ENCODE measurements at places on chromosomes 6 and 20. TPM values are rescaled to one million over a fixed set of nuclear protein-coding genes. Genes with fewer than 3 reads are reported as not detected.

ELOVL2 gene
- 2.4 TPM for total RNA-seq

- peak; percentile 84 for DNase-seq
Observed at GRCh38 chr6:15621203-15622044, 41.4 kb downstream of the DTNBP1 start.

DNA sequence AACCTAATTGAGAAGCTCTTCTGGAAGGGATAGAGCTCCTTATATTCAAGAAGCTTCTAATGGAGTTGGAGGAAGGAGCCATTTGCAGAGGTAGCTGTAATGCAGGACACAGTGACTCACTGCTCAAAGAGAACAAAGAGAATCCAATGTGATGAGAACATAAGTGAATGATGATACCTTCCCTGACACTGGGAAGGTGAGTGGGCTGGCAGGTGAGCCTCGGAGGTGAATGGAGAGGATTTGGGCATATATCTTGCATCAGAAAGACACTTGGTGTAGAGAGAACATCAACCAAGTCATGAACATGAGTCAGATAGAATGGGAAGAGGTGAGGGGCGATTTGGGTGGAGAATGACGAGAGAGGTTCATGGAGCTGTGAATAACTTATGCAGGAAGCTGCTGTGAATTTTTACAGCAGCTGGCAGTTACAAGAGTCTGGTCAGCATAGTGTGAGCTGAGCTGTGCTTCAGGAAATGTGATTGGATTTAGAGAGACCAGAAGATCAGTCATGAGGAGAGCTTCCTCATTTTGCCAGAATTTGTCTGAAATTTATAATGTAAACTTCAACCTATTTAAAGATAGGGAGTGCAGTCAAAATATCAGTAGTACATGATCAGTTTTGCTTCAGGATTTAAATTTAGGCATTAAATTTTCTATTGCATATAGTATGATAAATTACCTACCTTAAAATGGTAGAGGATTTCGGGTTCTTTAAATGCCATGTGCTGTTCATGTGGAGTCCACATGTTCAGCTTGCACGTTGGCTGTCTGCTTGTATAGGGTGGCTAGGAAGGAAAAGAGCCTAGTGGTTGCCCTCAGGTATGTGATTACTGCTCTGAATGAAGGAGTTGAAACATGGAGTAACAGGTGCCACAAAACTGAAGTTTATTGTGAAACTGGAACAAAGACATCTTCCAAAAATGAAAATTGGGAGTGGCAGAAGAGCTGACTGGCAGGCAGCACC is 59.2 kb upstream of the KIF25 start:
- DNase-seq = no peak

- no peak for DNase-seq
Observed at GRCh38 chr20:62493253-62493885, 17.6 kb upstream of the GATA5 start.

GRCh38 chr6:107539849-107540464 is 50.0 kb downstream of the SOBP start:
- no peak for DNase-seq

PPP1R16B gene
- total RNA-seq = 9.0 TPM

SPO11 gene
- not detected for total RNA-seq

DNA sequence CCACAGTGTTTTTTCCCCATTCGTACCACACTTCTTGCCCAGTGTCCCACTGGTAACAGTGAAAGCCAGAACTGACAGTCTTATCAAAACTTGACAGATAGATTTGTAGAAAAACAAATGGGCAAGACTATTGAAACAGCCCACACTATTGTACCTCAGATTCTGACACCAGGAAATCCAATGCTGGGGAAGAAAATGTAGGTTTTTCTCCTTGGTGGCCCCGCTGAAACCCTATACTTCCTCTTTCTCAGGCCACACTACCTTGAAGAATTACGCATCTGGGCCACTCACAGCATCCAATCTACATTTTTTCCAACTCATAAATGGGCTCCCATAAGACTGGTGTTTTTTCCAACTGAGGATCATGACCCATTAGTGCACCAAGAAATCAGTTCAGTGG is 90.9 kb upstream of the HDDC2 start:
- DNase-seq = no peak

DNA sequence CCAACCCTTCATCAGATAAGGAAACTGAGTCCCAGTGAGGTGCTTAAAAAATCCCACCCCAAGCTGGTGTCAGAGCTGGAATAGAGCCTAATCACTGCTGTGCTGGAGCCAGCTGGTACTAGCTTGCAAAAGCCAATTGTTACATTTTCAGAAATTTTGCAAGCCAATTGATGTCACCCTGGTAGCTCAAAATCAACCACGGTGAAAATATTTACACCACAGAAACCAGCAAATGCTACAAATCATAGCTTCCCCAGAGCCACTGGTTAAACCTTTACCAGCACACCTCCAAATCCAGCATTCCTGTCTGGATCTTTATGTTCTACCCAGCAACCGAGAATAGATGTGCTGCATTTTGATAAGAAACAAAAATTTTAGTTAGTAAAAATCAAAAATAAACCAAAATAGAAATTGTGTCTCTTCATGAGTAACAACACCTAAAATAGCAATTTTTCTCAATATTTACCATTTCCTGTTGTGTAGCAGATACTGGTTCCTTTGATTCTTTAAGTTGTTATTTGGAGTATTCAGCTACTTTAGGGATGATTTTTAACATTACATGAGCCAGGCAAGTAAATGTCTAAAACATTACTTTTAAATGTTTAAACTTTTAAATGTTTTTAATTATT is 7.2 kb upstream of the LCA5 start:
- DNase-seq = no peak

- DNase-seq = no peak
Observed at GRCh38 chr6:46816626-46817025, 23.4 kb downstream of the MEP1A start.

SDHAF4 gene
- 16.6 TPM for total RNA-seq

DNA sequence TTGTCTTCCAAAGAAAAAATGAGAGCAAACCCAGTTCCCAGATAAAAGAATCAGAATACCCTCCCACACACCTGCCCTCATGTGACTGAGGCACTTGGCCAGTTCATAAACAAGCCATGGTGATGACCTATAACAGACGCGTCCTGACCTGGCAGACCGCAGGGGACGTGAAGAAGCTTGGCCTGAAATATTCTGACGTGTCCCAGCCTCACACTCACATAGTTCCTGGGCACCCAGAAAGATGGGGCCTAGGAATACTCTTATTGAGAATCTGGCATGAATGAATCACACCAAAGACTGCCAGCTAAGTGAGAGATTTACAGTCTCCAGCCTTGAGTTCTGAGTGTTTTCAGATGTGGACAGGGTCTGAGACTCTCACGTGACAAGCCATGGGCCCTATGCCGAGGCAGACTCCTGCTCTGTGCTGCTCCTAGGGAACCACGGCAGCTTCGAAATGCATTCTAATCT is 17.2 kb upstream of the MAP3K4 start:
- peak; percentile 73 for DNase-seq

CNKSR3 gene
- 20.0 TPM for total RNA-seq

GRCh38 chr6:121670511-121670910 is 235.1 kb downstream of the GJA1 start:
- DNase-seq = no peak

DNA sequence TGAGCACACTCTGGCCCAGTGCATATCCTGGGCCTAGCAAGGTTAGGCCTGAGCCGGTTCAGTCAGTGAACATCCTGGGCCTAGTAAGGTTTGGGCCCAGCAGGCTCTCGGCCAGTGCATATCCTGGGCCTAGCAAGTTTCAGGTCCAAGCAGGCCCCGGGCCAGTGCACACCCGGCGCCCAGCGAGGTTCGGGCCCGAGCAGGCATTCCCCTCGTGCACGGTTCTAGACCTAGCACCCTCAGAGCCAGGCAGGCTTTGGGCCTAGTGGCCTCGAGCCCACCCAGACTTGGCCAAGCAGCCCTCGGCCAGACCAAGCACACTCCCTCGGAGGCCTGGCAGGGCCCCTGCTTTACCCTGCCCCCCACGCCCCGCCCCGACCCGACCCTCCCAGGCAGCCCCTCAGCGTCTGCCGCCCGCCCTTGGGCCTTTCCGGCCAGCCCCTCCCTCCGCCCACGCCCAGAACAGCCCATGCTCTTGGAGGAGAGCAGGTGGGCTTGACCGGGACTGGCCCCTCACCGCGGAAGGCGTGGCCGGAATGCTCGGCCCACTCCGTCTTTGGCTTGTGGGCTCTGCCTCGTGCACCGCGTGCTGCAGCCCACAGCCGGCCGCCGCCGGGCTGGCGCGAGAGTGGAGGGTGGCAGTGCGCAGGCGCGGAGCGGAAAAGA is at the start of gene CTCFL:
Gene CTCFL, minus strand, starts transcription at position 630 of the 666 bp plus-strand sequence. CDS start 935 bp downstream, outside the sequence.
- no peak for DNase-seq

DNA sequence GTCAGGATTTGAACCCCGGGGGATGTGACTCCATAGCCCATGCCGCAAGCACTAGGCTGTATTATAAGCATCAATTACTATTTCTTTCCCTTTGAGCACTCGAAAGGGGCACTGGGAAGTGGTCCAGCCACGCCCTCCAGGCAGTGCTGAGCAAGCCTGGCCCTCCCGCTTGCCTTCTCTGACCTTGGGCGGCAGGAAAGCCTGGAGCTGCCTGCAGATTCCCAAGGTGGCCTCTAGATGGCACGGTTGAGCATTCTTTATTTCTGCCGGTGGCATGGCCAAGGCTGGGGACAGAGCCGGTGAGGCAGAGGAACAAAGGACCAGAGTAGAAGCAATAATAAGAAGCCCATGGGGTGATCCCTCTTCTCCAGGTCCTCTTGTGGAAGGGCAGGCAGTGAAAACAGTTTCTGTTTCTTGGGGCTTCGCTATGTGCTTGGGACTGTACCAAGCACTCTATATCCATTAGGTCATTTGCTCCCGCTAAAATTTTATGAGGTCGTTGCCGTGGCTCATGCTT is 32.0 kb downstream of the ARHGAP40 start:
- no peak for DNase-seq

DNA sequence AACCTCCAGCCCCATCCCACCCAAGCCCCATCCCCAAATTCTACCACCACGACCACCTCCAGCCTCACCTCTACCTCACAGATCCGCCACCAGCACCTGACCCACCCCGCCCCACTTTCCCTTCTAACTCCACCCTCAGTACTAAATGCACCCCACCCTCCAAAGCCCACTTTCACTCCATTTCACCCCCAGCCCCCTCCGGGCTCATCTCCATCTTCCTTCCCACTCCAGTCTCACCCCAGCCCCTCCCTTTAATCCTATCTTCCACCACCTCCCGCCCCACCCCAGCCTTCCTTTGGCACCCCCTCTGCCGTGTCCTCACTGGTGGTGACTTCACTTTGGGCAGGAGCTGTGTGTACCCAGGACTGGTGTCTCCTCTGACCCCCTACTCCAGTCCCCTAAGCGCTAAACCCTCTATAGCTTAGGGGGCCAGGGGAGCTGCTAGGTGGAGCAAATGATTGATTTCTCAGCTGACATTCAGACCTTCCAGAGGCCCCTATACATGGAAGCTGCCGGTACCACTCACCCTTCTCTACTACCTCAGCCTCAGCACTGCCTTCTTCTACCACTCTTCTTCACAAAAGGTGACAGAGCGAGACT is 2.8 kb upstream of the NSFL1C start:
- DNase-seq = no peak

- no peak for DNase-seq
Observed at GRCh38 chr20:34720266-34720665, 16.1 kb downstream of the TP53INP2 start.

- no peak for DNase-seq
Observed at GRCh38 chr6:17501442-17501841, 98.7 kb upstream of the FAM8A1 start.

LTV1 gene
- total RNA-seq = 12.4 TPM

DNA sequence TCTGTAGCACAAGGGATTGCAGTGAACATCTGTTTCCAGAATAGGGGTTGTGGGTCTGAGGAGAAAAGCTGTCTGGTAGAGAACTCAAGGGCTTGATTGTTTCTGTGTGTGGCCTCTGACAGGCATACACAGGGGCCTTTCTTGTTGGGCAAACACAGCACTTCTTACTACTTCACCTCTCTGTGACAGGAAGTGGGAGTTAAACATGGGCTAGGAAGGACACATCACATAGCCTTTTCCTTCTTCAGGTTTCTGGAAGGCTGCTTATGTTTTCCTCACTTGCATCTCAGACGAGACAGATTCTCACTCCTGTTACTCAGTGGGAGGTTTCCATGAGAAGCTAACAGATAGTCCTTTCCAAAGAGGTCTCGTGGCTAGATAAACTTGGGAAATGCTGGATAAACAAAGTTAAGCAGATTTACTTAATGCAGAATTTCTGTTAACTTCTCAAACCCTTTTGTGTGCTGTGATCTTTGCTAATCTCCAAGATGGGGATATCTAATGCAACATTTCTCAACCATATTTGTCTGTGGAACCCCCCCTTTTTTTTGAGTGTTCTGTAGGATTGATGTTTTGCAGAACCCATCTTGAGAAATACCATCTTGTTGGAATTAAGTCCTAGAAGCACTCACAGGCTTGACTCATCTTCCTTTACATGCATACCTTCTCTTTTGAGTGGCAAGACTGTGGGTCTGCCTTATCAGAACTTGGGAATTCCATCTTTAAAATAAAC is 41.9 kb upstream of the RNF8 start:
- DNase-seq = no peak

GRCh38 chr6:105892577-105893262 is 193.4 kb upstream of the PRDM1 start:
- no peak for DNase-seq

CALHM5 gene
- total RNA-seq = 2.9 TPM

PBOV1 gene
- not detected for total RNA-seq

OOEP gene
- not detected for total RNA-seq

- DNase-seq = no peak
Observed at GRCh38 chr6:44094403-44095242, 32.6 kb downstream of the MRPL14 start.

DNA sequence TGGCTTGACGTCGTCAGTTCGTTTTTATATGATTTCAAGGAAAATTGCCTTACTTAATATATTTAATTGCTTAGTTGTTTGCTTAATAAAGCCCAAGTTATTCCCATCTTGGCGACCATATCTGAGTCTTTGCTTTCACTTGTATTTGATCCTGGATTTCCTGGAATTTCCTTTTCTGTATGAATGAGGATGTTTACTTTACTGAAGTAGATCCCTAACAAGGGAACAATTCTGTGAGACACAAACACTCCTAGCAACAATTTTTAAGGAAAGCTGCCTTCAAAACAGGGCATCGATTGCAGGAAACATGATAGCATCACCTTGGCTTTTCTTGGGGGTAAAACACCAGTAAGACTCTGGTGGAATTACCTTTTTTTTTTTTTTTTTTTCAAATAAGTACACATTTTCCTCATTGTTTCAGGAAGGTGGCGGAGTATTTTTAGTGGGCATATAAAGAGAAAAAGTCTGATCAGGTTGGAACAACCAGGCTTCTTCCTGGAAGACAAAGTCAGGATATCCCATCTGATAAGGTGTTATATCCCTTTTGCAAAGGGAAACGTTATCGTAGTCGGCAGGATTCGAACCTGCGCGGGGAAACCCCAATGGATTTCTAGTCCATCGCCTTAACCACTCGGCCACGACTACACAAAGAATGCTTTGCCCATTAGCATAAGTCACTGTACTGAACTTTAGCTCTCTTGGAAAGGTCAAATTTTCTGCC is 68.5 kb upstream of the ZNF184 start:
- no peak for DNase-seq

GRCh38 chr6:90144396-90144795 is 152.2 kb downstream of the BACH2 start:
- no peak for DNase-seq

GRCh38 chr20:63833776-63834490 is 2.9 kb upstream of the ZBTB46 start:
- DNase-seq = no peak

ADGB gene
- total RNA-seq = not detected

GRCh38 chr6:56370127-56370540 is 122.8 kb upstream of the COL21A1 start:
- DNase-seq = peak; percentile 64

- DNase-seq = no peak
Observed at GRCh38 chr20:33005132-33005566, 916 bp upstream of the SUN5 start.

- DNase-seq = peak; percentile 73
Observed at GRCh38 chr6:136783495-136784270, 8.6 kb downstream of the MAP3K5 start.

HTR1B gene
- total RNA-seq = not detected
